ENCODE measurements at places on chromosomes 1 and 21.

- no peak for DNase-seq
Observed at GRCh38 chr1:107480548-107481415, 339.9 kb downstream of the NTNG1 start.

DNA sequence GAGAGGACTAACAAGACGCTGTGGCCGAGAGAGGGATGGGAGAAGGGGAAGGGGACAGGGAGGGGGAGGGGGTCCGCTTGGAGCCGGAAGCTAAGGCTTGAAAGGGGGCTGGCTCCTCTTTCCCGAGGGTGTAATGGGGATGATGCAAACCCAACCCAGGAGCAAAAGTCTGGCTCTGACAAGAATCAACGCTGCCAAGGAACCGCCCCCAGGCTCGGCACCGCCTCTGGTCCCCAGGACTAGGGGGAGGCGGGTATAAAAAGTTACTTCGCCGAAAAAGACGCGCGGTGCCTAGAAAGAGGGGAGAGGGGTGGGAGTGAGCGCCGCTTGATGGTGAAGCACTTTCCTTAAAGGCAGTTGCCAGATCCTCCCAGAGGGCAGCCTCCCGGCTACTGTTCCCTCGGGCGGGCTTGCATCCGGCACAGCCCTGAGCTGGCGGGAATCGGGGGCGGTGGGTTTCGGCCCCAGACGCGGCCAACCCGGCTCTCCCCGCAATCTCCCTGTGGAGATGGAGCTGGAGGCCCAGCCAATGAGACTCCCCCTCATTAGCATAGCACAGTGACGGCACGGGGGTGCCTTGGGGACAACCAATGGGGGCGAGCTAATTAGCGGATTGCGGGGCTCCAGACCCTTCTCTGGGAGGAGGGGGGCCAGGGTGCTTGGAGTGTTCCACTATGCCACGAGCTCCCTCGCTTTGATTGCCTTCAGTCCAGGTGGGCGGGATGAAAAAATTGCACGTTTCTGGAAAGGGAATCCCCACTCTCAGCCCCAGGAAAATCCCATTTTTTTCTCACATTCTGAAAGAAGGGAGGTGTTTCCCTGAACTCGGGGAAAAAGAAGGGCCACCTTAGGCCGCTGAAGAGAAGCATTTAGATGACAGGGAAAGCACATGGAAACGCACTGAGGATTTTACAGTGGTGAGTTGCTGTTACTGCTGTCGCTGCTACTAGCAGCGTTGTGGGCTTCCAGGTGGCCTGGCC lies at the start of gene KCNT2:
Gene KCNT2, minus strand, starts transcription at position 51 of the 980 bp plus-strand sequence. CDS start 131 bp downstream, outside the sequence.
- DNase-seq = no peak

DNA sequence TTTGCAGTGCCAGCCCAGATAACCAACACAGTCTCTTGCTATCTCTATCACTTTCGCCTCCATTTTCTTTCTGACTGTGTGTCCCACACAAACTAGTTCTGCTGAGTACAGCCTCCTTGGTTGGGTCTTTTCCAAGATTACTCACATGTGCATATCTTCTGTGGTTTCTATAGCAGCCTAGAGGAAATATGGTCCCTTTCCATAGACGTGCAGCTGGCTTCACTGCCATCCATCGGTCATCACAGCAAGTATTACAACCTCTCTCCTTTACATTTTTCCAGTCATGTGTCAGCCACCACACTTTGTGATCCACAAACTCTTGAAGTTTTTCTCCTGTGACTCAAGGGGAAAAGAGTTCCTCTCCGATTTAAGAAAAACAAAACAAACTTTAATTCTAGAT lies 893.4 kb upstream of the ADGRL4 start:
- peak; percentile 87 for DNase-seq

- DNase-seq = no peak
Observed at GRCh38 chr1:174448531-174448883, 743 bp downstream of the GPR52 start.

- DNase-seq = no peak
Observed at GRCh38 chr1:46568461-46568891, 17.0 kb upstream of the KNCN start.

GRCh38 chr1:44532567-44532944 lies 127.5 kb downstream of the RNF220 start:
- DNase-seq = no peak

- DNase-seq = no peak
Observed at GRCh38 chr1:202198366-202198724, 4.7 kb downstream of the LGR6 start.

- no peak for DNase-seq
Observed at GRCh38 chr1:112501810-112502641, 6.7 kb upstream of the WNT2B start.

- DNase-seq = no peak
Observed at GRCh38 chr1:112692681-112693080, 14.2 kb downstream of the RHOC start.

DNA sequence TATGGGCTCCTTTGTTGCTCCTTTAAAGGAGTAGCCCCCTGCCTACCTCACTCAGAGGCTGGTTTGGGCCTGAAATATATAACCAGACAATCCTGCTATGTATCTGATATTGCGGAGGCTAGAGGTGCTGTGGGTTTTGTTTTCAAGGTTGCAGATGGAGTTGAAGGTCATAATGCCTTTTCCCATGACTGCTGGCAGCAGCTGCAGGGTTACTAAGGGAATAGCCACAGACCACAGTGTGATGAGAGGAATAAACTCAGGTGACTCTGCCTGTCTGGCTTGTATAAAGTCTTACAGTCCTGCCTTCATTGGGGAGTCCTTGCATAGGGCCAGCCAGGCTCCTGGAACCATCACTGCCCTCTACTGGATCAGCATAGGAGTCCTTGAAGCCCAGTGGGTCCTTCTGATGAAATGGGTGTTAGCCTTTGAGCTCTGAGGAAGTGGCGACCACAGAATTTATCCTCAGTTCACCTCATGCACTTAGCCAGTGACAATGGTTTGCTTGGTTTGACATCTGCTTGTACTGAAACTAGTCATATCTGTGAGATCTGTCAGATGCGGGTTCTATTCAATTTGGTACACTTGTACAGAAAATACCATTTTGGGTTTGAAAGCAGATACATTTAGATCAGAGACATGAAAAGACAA lies 174.4 kb upstream of the HMCN1 start:
- DNase-seq = no peak

DNA sequence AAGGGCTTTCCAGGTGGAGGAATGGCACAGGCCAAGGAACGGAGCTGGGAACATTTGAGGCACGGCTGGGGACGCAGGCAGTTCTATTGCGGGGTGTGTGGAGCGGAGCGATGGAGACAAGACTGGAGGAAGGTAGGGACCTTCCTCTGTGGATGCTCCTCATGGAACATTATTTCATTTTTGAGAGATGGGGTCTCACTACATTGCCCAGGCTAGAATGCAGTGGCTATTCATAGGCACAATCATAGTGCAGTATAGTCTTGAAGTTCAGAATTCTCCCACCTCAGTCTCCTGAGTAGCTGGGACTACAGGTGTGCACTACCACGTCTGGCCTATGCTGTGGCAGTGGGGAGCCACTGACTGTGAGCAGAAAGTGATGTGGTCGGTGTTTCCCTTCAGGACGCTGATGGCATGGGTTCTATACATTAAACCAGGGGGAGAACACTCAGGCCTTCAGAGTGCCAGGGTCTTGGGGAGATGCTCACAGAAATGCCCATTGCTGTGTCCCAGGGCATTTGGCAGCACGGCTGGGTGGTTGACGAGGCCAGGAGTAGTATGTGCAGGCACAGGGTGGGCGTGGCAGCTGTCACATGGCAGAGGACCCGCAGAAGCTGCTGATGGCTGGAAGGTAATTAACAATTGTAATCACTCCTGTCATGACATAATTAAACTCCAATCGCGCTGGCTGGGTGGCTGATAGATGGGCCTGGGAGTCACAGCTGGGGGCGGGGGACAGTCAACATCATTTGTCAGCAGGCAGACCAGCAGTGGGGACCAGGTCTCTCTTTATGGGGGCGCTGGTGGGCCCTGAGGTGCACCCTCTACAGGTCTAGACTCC lies 40.8 kb upstream of the ACOT11 start:
- no peak for DNase-seq

DNA sequence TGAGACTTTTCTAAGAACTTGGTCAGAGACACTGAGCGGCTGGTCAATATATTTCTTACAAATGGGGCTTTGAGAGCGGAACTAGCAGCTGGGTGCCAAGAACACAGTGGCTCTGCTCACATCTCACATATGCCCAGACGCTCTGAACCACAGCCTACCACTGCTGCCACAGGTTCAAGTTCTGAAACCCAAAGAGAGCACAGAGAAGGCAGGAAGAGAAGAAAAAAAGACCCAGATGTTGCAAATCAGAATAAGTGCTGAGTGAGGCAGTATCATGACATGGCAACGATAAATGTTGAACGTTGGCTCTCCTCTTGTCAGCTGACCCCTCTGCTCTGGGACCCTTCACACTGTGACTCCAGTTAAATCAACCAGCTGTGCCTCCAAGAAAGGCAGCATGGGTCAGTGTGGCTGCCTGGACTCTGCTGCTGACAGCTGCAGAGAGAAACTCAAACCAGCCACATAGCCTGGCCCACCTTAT lies 26.4 kb downstream of the HIVEP3 start:
- DNase-seq = no peak

- DNase-seq = no peak
Observed at GRCh38 chr1:35426097-35426586, 131.1 kb downstream of the KIAA0319L start.

DNA sequence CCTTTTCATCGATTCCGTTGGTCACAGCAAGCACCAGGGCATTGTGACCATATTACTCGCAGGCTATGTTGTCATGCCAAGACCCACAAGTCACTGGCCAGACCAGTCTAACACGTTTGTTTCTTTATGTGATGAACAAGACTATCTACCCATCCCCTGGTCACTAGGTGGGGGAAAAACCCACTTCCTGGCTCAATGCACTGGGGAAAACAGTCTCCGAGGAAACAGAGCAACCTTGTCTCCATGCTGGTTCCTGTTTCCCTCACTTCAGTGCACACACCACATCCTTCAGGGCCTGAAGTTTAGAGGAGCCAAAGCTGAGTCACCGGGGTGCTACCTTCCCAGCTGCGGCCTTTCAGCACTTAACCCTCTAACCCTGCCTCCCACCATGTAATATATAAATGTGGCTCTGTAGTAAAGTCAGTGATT lies 20.9 kb downstream of the ERICH3 start:
- peak; percentile 69 for DNase-seq

- no peak for DNase-seq
Observed at GRCh38 chr1:160200786-160201185, 4.4 kb upstream of the PEA15 start.

DNA sequence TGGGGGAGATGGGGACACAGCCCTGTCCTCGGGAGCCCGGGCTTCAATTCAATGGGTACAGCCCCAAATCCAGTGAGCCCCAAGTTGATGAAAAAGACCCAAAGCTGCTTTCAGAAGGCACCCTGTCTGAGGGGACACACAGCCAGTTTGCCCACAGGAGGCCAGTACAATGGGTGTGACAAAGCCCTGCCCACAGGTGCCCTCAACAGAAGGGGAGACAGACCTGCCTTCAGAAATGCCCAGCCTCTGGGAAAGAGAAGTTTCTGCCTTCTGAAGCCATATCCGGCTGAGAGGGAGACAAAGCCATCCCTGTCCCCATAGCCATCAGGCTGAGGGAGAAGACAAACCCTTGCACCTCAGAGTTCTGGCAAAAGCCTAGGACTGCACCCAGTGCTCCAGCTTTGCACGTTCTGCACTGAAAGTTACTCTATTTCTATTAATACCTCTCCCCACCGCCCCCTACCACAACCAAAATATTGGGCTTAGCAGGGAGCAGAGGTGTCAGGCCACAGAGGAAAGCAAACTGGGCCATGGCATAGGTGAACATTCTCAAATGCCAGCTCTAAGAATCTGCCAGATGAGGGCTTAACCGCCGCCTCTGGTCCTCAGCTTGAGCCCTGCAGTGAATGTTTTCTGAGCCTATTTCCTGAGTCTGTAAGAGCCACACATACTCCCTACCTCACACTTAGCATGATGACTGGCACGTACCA lies 18.0 kb upstream of the PTAFR start:
- no peak for DNase-seq

DNA sequence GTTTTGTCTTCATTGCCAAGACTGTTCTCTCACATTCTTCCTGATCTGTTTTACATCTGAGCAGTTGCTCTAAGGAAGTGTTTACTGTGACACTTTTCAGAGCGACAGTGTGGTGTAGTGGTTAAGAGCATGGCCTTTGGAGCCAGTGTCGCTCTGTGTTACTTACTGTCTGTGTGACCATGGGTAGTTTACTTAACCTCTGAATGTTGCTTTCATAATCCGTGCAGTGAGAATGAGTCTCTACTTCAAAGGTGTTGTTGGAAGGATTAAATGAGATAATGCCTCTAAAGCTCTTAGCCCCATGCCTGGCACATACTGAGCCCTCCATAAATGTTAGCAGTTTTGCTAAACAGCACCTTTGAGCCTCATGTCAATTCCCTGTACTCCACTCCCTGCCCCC lies 35.9 kb upstream of the ZFP69B start:
- DNase-seq = no peak
